ENCODE measurements at places on chromosomes 12 and 14. TPM values are rescaled to one million over a fixed set of nuclear protein-coding genes. Genes with fewer than 3 reads are reported as not detected.

Gene SLCO1A2
- total RNA-seq, result not detected

GRCh38 chr14:100677554-100678468, 48.9 kb upstream of the DLK1 start:
- H3K4me3 ChIP-seq, result no peak overlapping the region
- no peak overlapping the region for H3K27ac ChIP-seq
- peaks cover 22% of the 10 kb centered on the region for H3K27me3 ChIP-seq

Gene TMEM30B
- 0.42 TPM for total RNA-seq

DNA sequence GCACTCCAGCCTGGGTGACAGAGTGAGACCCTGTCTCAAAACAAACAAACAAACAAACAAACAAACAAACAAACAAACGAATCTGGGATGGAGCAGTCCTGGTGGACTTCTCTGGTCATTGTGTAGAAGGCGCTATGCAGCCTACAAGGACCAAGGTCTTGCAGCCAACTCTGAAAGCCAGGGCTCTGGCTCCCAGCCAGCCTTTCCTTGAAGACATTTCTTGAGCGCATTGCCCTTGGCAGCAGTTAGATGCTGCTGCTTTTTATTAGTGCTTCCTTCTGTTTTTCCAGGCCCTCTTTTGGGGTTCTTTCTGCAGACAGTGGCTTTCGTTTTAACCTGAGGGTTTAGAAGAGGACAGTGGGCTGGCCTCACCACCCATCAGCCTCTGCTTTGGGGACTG, 20.2 kb downstream of the CCDC177 start:
- H3K27ac ChIP-seq, result no peak overlapping the region
- no peaks in the 10 kb centered on the region for H3K36me3 ChIP-seq
- peaks cover 20% of the 10 kb centered on the region for H3K27me3 ChIP-seq
- DNase-seq, result no peak
- H3K4me1 ChIP-seq, result no peaks in the 10 kb centered on the region
- no peak overlapping the region for H3K4me3 ChIP-seq

Gene AKAP3
- total RNA-seq, result 2.5 TPM

DNA sequence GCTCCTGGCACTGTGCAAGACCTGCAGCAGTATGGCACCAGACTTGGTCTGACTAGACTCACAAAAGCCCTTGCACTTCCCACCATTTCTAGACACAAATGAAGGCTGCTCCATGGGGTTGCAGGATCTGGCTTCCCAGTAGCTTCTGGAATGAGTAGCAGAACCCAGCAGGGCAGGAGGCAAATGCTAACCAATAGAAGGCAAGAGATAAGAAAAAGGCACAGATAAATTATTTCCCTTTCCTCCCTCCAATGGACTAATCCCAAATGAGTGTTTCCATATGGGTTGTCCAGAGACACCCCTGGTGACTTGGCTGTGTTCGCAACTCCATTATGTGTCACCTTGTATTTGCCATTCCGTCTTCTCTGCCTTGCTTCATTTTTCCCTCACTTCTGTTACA, 49.7 kb downstream of the KIF21A start:
- no peak overlapping the region for H3K4me3 ChIP-seq
- H3K27ac ChIP-seq, result no peak overlapping the region
- no peaks in the 10 kb centered on the region for H3K4me1 ChIP-seq
- DNase-seq, result no peak

DNA sequence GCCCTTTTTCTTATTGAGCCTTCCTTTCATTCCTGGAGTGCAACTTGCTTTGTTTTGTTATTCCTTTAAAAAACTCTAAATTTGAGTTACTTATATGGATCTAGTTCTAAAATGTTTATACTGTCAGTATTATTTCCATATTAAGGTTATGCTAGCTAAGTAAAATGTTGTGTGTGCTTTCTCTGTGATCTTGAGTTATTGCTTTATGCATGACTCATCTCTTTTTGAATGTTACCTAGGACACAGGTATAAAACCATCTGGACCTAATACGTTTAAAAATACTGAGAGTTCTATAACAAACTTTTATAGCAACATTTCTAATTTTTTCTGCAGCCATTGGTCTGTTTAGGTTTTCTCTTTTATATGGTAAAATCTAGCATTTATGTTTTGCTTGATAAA, 132.8 kb upstream of the LGR5 start:
- H3K4me3 ChIP-seq, result no peak overlapping the region
- DNase-seq, result no peak
- H3K27ac ChIP-seq, result no peak overlapping the region
- no peaks in the 10 kb centered on the region for H3K27me3 ChIP-seq
- H3K36me3 ChIP-seq, result no peaks in the 10 kb centered on the region
- no peaks in the 10 kb centered on the region for H3K4me1 ChIP-seq

Gene RBM19
- 39.0 TPM for total RNA-seq

All from activated CD4-positive, alpha-beta T cell treated with anti-CD3 and anti-CD28 coated beads, Interleukin-2, amount 10 ng/mL, durations not matched to agents 7 days and 5 days (primary cell).